NCI-H1417 treated with DMSO at 0.1 percent for 48 hours (cell line): ENCODE measurements at places on chromosomes 4 and X.

GRCh38 chrX:17154001-17154400 is 207.5 kb downstream of the REPS2 start:
- no peak for DNase-seq

DNA sequence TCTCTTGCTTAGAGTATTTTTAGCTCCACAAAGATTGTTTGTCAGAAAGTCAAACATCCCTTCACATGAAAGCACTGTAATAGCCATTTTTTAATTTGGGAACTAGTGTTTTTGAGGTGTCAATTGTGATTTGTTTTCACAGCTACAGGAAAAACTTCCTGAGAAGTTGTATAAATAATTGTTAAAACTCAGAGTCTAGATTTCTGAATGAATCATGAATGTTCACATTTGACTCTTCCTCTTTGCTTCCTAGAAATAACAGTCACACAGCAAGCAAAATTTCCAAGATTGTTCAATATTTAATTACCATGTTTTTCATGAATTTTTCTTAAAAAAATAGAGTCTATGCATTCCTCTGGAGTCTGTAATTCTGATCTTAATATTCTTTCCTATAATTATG is 156.9 kb upstream of the SLC7A11 start:
- DNase-seq: no peak

DNA sequence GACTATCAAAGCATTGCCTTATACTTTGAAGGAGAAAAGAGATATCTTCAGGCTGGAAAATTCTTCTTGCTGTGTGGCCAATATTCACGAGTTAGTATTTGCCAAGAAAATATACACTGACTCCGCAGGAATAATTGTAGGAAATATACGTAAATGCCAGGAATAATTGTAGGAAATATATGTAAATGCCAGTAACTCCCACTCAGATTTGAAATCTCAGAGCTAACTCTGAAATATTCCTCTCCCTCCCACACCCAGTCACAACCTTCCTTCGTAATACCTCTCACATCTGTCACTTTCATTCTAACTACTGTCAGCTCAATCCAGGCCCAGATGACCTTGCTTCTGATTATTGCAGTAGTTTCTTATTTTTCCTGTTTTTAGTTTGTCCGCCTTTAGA is 73.5 kb downstream of the WDR19 start:
- DNase-seq: no peak

DNA sequence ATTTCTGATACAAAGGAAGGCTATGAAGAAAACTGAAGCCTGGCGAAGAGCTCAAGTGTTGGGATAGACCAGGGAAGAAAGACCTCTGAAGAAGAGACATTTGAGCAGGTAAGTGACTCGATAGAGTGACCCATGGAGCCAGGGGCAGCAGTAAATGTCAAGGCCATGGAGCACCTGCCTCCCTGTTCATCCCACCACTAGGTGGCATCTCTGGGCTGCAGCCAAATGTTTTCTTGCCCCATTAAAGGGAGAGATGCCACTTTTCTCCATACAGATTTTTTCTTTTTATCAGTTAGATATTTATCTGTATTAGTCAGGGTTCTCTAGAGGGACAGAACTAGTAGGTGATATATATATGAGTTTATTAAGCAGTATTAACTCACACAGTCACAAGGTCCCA is 4.9 kb upstream of the ZNF81 start:
- no peak for DNase-seq

GRCh38 chr4:52052475-52052780 is 1.3 kb downstream of the SPATA18 start:
- DNase-seq: no peak

DNA sequence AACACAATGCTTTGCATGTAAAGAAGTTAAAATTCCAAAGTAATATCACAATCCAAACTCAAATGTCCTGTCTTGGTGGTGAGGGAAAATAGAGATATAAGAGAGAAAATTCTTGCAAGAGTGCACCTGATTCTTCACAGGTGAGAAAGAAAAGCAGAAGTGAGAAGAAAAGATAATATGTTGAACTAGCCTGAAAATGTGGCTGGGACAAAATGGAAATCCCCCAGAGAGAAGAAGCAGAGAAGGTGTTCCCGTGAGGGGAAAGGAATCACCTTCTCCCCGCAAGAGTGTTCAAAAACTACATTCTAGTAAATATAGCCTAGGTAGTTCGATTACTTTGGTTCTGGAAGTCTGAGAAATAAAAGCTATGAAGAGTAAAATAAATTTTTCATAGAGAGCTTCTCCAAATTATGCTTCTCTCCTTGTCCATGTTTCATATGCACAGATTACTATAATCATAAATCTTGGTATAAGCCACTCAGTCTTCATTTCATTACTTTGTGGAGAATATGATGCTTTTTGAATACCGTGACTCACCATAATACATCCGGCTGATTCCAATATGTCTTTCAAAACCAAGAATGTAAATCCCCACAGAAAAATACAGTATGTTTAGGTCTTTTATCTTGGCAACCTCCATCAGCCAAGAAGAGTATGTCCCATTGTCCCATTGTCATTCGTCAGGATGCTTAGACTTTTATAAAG is 63.1 kb downstream of the COX18 start:
- no peak for DNase-seq

- DNase-seq: no peak
These were observed 99.1 kb downstream of the CHRNA9 start for GRCh38 chr4:40434126-40434687.

DNA sequence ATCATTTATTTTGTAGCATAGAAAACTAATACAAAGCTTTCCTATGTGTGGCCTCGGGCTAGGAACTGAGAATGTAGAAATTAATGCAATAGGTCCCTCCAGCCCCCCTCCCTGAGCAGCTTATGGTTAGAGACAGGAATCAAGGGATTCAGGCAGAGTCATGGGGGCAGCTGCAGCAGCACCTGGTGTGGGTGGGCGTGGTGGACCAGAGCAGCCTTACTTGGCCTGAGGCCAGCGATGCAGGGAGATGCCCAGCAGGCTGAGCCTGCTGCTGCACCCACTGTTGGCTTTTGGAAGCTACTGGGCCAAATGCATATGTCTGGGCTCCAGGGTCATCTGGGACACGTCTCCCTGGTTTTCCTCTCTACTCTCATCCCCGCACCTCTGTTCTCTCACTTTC is 74.0 kb downstream of the STK32B start:
- DNase-seq: no peak

GRCh38 chr4:4519297-4519894 is 22.5 kb downstream of the STX18 start:
- no peak for DNase-seq

GRCh38 chrX:39174772-39175417 is 373.6 kb downstream of the MID1IP1 start:
- no peak for DNase-seq

- no peak for DNase-seq
These were observed 252.7 kb downstream of the UNC5C start for GRCh38 chr4:95296052-95296451.

- no peak for DNase-seq
These were observed 511.6 kb upstream of the PRKX start for GRCh38 chrX:4225086-4225485.
